ENCODE measurements at places on chromosomes 12 and 14.
A peak's percentile ranks its signal among the peaks of the same experiment; 100 is the strongest.

DNA sequence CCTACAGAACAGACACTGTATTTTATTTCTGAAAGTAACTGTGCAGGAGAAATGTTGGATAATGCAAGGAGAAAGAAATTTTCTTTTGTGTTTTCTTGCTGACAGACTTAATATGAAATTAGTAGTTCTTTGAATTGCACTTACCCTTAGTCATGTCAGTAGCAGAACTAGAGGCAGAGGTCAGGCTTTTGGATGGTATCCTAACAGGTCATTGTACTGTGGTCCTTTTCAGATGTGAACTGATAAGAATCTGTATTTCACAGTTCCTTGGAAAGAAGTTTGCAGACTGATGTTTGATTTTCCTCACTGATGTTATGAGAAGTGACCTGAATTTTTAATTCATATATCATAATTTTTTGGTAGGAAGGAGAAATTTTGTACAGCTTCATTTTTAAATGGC is 46.0 kb downstream of the VRK1 start:
- no peak for DNase-seq

- DNase-seq = peak; percentile 54
Observed at GRCh38 chr12:3777206-3777809, 24.4 kb upstream of the CRACR2A start.

GRCh38 chr12:5494343-5494742 is 62.4 kb downstream of the NTF3 start:
- DNase-seq = no peak

DNA sequence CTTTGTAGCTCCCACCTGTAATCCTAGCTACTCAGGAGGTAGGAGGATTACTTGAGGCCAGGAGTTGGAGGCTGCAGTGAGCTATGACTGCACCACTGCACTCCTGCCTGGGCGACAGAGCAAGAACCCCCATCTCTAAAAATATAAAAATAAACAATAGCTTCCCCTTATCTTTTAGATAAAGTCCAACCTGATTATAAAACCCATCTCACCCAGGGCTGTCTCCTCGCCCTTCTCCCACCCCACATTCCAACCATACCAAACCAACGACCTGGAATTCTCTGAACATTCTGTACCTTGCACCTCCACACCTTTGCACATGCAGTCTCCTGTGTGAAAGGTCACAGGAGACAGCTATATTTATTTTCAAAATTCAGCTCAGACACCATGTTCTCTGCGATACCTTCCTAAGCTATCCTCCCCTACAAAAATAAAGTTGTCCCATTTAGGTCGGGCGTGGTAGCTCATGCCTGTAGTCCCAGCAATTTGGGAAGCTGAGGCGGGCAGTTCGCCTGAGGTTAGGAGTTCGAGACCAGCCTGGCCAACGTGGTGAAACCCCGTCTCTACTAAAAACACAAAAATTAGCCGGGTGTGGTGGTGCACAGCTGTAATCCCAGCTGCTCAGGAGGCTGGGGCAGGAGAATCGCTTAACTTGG is 7.7 kb downstream of the SLC7A7 start:
- no peak for DNase-seq

DNA sequence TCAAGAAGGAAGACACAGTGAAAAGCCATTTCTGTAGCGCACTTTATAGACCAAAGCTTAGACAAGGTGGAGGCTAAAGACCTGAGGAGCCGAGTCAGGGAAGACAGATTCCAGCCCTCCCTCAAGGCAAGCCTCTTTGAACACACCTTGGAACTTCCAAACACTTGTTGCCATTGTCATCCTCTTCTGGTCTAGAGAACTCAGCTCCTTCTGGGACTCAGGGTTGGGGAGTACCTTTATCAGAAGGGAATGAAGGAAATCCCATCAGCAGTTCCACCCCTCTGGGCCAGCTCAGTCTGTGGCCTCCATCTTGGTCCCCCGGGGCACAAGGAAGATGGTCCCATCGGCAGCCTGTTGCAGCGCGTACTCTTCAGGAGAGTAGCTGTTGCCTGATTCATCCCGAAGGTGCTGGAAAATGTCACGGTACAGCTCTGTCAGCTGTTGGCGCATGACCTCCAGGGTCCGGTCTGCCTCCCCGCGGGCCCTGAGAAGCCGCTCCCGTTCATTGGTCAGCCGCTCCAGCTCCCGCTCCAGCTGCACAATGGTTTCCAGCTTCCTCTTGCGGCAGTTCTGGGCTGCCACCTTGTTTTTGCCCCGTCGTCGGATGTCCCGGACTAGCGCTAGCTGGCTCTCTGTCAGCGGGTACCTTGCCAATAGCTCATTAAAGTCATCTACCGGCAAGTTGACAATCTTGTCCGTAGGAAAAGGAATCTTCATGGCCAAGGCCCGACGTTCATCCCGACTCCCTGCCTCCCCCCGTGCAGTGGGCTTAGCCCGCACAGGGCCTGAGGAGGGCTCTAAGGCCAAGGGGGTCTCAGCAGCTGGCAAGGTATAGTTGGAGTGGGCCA is 8.5 kb downstream of the NFE2 start:
- DNase-seq = no peak

DNA sequence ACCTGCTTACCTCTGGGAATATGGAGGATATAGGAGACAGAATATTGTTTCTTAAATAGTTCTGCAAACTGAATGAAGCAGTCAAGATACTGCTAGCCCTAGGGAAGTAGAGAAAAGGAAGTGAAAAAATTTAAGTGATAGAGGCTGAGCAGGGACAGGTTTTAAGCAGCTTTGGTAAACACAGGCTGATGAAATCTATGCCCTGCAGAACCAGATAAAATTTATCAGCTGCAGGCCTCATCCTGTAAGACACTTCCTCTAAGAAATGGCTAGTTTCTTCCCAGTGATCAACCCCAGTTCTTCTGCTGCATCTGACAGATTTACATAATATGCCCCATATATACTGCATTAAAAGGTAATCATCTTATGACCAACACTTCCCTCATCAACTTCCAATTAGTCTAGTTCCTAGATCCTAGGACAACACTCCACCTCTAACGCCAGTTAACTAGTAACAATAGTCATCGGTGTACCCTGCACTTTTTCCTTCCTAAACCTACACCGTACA is 1.3 kb upstream of the ESYT1 start:
- DNase-seq = no peak

DNA sequence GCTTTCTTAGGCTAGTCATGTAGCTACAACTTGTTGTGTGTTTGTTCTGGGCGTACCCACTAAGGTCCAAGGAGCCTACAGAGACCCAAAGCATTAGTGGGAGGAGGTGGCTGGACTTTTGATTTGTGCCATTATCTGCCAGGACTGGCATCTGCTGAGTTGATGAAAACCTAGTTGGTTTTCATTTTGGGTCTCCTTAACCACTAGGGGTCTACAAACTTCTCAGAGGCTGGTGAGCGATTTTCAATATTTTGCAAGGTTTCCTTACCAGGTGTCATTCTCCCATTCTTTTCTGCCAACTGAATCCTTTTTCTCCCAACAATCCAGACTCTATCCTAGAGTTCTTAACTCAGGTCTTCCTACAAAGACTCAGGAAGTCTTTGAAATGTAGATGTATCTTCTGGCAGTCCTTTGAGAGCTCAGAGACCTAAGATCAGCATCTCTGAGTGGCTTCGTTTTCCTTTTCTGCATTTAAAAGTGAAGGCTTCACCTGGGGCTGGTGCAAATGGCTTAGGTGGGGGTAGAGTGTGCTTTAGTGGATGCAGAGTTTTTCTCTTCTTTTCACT is 150.0 kb upstream of the RMST start:
- no peak for DNase-seq

- no peak for DNase-seq
Observed at GRCh38 chr12:26828280-26829073, 4.5 kb downstream of the ITPR2 start.

- no peak for DNase-seq
Observed at GRCh38 chr12:95736631-95737030, 53.9 kb downstream of the NTN4 start.

DNA sequence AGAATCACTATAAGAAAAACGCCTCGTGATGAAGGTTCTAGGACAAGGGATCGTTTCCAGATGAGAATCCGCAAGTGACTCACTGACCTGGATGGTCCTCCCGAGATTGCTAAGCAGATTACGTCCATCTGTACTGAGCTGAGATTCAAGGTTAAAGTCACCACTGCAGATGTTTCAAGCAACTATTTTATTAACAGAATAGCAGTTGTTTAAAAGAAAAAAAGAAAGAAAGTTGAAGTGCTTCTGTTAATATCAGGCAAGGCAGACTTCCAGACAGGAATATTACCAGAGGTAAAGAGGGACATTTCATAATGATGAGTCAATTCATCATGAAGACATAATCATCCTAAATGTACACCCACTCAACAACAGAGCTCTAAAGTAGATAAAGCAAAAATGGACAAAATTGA is 17.9 kb downstream of the PXN start:
- DNase-seq = no peak

GRCh38 chr12:123513805-123514204 is 19.7 kb downstream of the RILPL1 start:
- DNase-seq = no peak

- DNase-seq = no peak
Observed at GRCh38 chr14:75339059-75339458, 60.4 kb downstream of the FOS start.

DNA sequence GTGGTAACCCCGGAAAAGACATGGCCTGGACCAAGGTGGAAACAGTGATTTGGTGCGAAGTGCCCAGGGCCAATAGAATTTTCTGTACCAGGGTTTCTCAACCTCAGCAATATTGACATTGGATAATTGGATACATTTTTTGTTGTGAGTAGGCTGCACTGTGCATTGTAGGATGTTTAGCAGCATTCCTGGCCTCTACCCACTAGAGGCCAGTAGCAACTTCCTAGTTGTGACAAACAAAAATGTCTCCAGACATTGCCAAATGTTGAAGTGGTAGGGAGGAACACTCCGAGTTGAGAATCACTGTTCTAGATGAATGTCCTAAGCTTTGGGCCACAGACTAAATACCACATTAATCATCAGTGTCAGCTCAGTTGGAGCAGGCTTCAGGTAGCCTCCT is 6.2 kb upstream of the CGRRF1 start:
- DNase-seq = no peak

DNA sequence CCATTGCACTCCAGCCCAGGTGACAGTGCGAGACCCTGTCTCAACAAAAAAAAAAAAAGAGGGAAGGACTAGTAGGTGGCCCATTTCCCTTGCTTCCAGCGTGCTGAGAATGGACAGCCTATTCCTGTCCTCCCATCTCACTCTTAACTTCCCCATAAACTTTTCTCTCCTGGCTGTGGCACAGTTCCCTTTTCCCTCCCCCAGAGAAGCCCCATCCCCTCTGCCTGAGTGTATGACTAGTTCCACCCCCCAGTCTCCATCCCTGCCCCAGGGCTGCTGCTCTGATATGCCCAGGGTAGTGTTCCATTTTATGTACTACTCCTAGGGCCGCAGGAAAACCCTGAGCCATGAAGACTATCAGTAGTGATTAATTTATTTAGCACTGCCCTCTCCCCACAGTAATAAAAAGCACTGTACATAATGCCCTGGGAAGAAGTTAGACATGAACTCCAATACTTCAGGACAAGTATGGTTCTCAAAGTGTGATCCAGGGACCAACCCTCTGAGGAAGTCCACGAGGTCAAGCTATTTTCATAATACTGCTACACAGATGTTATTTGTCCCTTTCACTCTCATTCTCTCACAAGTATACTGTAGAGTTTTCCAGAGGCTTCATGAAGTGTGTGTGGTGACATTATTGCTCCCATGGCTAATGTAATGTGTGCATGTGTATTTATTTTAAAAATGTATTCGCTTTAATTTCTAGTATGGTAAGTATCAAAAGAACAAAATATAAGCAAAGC is 11.5 kb upstream of the CHD4 start:
- no peak for DNase-seq

- no peak for DNase-seq
Observed at GRCh38 chr12:3364661-3365462, 126.1 kb upstream of the PRMT8 start.

DNA sequence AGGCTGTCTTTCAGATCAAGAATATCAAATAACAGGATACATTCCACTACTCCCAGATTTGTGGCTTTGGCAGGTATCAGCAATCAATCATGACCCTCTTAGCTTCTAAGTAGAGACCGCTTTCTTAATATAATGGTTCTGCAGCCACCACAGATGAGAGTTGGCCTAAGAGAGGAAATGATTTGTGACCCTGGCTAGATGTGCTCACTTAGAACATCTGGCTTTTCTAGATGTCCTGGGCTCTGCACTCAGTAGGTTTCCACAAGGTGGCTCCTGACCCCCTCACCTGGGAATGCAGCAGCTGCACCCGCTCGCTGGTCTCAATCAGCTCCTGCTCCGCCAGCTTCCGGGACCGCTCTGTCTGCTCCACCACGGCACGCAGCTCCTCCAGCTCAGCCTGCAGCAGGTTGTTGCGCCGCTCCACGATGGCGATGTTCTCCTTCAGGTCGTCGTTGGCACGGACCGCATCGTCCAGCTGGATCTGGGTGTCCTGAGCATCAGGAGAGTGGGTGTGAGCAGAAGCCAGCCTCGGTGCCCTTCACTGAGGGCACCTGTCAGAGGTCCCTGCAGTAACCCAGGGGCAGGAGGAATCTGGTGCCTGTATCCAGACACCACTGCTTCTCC is 8.9 kb downstream of the CMTM5 start:
- DNase-seq = no peak

DNA sequence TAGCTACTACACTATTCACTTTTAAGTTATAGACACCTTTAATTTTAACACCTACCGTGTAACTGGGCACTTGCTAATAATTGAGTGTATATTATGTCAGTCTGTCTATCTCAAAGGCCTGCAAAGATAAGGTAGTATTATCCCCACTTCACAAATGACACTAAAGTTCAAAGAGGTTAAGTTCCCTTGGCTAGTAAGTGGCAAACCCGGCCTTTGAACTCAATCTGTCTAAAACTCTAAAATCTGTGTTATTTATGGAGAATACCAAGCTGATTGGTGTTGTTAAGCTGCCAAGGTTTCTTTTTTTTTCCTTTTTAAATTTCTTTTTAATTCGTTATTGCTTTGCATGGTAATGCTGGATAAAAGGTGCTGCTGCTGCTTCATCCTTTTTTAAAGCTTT is 37.7 kb downstream of the YLPM1 start:
- DNase-seq = no peak

GRCh38 chr14:65277580-65278270 is 134.8 kb upstream of the FUT8 start:
- DNase-seq = no peak

Data from CD8-positive, alpha-beta T cell (primary cell).